Epithelial cell of umbilical artery (primary cell): ENCODE measurements at places on chromosomes 2 and 18. TPM values are rescaled to one million over a fixed set of nuclear protein-coding genes. Genes with fewer than 3 reads are reported as not detected.

SOWAHC gene
- total RNA-seq = 4.9 and 5.9 TPM in 2 replicates

ONECUT2 gene
- total RNA-seq = under 0.01 TPM in 2 replicates

MC2R gene
- not detected in 2 replicates for total RNA-seq

MYCN gene
- total RNA-seq = 0.65 and 0.76 TPM in 2 replicates

THADA gene
- total RNA-seq = 22.4 and 25.2 TPM in 2 replicates

CABYR gene
- total RNA-seq = 1.3 and 2.9 TPM in 2 replicates

PLEKHH2 gene
- total RNA-seq = 0.15 and 0.32 TPM in 2 replicates

INSIG2 gene
- 18.8 and 33.1 TPM in 2 replicates for total RNA-seq

TMEM163 gene
- total RNA-seq = 1.9 and 4.3 TPM in 2 replicates

RAPGEF4 gene
- 10.4 and 15.0 TPM in 2 replicates for total RNA-seq

STPG4 gene
- under 0.01 TPM in 1 of 2 replicates, not detected in the other for total RNA-seq

ELOA2 gene
- not detected in 2 replicates for total RNA-seq

CIDEA gene
- 0.46 and 2.3 TPM in 2 replicates for total RNA-seq

SP140 gene
- not detected in 2 replicates for total RNA-seq

TRIB2 gene
- 8.2 and 12.7 TPM in 2 replicates for total RNA-seq

GPBAR1 gene
- total RNA-seq = 0.15 TPM in 1 of 2 replicates, not detected in the other

TXNL1 gene
- total RNA-seq = 40.9 and 68.5 TPM in 2 replicates

GYPC gene
- total RNA-seq = 0.32 and 1.5 TPM in 2 replicates

SERPINB11 gene
- total RNA-seq = not detected in 2 replicates

CCNT2 gene
- 24.4 and 28.7 TPM in 2 replicates for total RNA-seq

NEU4 gene
- not detected in 2 replicates for total RNA-seq

RAB17 gene
- total RNA-seq = under 0.01 TPM in 1 of 2 replicates, not detected in the other
